ENCODE measurements at places on chromosomes 7 and 10.

GRCh38 chr10:34732926-34733325, 82.2 kb downstream of the PARD3 start:
- DNase-seq: no peak

GRCh38 chr7:127738859-127739258, 86.9 kb downstream of the SND1 start:
- no peak for DNase-seq

DNA sequence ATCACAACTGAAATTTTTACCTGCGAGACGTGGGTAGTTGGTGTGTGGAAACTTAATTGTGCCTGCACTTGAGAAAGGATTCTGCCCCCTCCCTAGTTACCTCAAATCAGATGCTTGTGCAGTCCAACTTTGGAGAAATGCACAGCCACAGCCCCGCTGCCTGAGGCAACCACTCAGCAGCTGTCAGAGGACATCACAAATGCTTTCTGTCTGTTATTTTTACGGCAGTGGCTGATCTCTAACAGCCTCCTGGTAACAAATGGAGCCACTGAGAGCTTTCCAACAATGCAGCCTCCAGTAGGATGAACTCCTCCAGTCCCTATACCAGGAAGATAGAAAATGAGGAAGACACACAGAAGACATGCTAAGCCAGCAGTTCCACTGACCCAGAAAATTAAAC, 712.2 kb upstream of the GHITM start:
- DNase-seq: no peak

GRCh38 chr7:71236230-71237105, 104.5 kb downstream of the GALNT17 start:
- DNase-seq: no peak

DNA sequence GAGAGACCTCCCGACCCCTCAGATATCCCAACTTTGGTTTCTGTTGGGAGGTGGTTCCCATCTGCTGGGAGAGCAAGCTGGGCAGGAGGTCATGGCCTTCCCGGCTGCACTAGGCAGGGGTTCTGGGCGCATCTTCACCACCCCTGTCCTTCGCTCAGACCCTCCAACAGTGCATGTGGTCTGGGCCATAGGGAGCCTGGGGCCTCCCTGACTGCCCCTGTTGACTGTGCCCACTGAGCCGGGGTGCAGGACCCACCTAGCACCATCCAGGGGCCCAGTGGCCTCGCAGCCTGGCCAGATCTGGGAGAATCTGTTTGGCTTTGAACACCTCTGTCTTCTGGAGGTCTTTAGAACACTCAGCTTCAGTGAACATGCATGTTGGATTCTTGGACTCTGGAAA, 18.7 kb upstream of the INMT start:
- DNase-seq: no peak

GRCh38 chr7:149860821-149861727, 12.7 kb upstream of the ATP6V0E2 start:
- no peak for DNase-seq

DNA sequence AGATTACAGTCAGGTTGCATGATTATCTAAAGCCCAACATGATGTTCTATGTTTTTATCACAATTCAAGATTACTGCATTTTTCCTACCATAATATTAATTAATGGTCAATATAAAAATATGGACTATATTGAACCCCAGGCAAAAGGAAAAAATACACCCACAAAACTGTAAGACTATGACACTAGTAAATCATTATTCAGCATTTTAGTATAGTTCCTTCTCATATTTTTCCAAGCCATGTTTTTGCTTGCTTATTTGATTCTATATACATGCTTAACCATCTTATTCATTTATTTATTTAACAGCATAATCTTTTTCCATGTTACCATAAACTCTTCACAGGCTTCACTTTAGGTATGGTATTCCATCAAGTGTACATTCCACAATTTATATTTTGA, 101.6 kb downstream of the IMMP2L start:
- DNase-seq: no peak

DNA sequence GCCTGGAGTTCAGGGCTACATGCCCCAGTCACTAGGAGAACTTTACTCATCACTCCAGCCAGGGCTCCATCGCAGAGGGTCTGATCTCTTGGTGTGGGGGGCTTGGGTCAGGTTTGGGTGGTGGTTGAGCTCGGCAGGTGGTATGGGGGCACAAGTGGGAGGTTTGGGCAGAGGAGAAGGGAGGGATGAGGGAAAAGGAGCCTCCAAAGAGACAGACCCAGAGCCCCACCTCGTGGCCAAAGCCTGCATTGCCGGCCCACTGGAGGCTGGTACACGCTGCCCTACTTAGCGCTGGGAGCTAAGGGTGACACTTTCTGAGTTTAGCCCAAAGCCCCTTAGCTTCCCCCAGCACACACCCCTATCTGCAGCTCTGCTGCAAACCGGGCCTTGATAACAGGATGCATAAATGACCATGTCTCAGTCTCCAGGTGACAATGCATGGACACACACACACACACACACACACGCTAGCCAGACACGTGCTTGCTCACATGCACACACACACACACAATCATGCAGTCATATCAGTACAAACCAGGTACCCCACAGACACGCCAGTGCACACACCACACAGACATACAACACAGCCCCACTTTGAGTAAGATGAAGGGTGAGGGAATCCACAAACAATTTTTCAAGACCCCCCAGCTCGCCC, 14.7 kb downstream of the LZTS2 start:
- DNase-seq: peak; percentile 86

DNA sequence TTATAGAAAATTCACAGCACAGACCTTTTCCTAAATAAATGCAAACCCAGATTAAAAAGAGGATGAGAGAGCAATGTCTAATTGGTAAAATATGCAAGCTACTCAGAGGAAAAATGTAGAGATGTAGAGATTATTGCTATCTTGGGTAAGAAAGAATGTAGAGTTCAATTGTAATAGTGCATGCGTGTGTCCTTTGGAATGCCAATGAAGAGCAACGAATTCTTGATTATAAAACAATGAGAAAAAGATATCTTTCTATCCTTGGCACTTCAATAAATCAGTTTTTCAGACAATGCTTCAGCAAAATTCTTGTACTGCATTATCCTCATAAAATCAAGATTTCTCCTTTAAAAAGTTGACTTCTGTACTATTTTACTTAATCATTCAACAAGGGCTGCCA, 50.9 kb downstream of the SEMA3D start:
- no peak for DNase-seq

DNA sequence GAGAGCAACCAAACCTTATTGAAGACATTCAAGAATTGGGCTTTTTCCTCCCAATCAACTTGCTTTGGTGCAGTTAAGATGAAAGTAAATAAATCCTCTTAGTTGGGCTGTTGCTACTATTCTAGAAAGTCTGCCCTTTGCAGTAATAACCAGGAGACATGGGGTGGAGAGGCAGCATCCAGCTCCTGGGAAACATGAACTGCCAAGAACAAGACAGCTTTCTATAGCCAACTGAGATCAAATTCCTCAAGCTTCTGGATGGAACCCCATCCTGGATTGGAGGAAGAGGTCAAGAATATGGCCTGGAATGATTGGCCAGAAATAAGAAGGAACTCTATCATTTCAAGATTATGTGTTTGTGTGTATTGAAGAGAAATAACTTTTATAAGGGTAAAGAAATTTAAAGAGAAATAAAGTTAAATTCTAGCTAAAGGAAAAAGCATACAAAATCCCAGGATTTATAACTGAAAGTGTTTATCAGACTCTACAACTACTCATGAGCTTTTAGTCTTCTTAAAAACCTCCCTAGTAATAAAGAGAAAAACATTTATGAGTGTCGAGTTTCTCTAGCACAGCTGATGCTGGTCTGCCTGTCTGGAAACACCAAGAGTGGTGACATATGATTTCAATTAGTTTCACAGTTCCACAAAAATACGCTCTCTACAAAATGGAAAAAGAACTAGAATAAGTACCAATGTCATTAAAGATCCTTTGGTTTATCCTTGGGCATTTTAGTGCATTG, 70.1 kb upstream of the COL1A2 start:
- peak; percentile 53 for DNase-seq

- DNase-seq: no peak
These were observed 102.3 kb upstream of the ARHGAP21 start for GRCh38 chr10:24826009-24826408.

- DNase-seq: no peak
These were observed at the start of gene CUBN for GRCh38 chr10:17129741-17130140. TSS of gene CUBN (minus strand) at chr10:17129811. CDS start at chr10:17129765, 46 bp downstream.

Measured in femur (tissue), 1 donor.